HEK293T (cell line): ENCODE measurements at places on chromosomes 5 and 9.

DNA sequence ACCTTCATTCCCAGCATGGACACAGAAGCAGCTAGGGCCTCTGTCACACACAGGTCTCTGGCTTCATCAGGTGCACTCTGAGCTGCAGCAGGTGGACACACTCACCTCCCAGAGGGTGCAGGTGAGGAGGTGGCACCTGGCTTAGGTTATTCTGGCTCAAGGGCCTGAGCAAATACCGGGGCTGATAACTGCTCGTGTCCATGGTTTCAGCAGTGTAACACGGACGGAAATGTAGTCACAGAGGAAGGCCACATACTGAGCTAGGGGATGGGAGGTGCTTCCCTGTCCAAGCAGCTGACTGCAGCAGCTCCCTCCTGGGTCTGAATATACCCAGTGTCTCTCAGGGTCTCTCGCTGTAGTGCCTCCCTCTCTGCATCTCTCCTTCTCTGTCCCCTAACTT is 5.7 kb downstream of the PHF2 start:
- no peak for DNase-seq

GRCh38 chr9:121851641-121852091 is 200.2 kb downstream of the DAB2IP start:
- DNase-seq = no peak

DNA sequence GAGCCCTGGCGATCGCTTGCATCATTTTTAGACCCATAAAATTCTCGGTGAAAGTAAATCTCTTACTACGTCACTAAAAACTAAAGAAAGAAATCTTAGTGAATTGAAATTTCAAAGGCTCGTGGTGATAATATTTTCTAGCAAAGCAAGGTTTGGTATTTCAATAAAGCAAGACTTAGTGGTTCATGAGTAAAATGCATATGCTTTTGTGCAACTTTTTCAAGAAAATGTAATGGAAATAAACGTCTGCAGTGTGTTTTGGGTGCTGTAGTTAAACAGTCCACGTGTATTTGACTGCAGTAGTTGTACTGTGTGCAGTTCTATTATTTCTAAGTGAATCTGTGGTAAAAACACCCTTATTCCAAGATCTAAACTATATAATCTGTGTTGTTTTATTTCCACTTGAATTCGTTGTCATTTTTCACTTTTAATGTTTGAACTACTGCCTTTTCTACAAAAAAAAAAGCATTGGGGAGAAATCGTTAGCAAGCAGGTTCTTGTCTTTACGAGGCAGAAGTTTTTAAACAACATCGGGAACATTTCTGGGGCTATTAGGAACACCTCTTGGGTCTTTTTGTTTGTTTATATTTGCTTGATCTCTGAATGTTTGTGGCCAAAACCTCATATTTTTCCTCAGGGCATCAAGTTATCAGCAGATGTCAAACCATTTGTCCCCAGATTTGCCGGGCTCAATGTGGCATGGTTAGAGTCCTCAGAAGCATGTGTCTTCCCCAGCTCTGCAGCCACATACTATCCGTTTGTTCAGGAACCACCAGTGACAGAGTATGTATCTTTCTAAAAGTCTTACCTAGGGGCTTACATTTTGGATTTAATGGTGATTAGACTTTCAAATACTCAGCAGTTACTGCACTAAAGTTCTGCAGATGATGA is 960 bp downstream of the SECISBP2 start:
- DNase-seq = no peak

DNA sequence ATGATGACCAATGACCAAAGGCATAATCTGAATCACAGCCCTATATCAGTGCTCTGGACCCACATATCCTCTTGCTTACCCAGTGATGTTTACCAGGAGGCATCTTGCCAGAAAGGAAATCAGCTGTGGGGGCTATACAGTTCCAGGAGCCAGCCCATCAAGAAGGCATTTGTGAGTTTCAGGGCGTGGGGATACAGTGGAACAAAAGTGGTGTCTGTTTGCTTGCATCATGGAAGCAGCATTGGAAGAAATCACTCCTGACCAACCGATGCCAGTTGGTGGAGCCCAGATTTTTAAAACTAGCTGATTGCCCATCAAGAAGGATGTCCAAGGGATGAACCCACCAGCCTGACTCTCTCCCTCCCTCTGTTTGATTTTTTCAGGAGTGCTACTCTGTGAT is 106.5 kb upstream of the EGFLAM start:
- DNase-seq = no peak

DNA sequence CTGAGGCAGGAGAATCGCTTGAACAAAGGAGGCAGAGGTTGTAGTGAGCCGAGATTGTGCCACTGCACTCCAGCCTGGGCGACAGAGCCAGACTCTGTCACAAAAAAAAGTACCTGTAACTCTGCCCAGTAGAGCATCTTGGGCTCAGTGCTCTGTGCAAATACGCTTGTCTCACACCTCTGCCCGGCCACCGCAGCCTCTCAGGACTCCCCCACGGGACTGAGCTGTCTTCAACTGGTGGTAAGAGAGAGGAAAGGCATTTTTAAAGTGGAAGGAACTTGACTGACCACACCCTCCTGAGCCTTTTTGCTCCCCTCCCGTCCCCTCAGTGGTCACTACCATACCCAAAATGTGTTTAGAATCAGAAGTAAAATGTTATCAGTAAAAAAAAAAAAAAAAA is 174.3 kb upstream of the PIK3R1 start:
- DNase-seq = no peak

- no peak for DNase-seq
Measured at GRCh38 chr5:80191991-80192398, 63.9 kb downstream of the SERINC5 start.

GRCh38 chr9:78939311-78940065 is 632.3 kb upstream of the TLE4 start:
- DNase-seq = no peak

DNA sequence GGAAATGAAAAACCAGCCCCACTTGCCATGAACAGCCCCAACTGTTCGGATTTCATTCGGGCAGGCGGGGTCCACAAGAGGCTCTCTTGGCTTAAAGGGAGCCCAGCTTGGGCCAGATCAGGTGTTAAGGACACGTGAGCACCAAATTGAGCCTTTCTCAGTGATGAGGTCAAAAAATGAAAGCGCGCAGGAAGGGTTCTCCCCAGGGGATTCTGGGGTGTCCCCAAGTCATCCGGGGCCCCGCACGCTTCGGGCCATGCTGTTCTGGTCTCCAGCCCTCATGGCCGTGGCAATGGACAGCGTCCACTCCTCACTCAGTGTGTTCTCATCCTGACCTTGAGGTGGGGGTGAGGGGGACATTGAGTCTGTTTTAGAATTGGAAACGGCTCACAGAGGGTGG is 10.9 kb downstream of the AK1 start:
- DNase-seq = no peak

- no peak for DNase-seq
Measured at GRCh38 chr9:20940447-20941173, 90.8 kb downstream of the HACD4 start.

DNA sequence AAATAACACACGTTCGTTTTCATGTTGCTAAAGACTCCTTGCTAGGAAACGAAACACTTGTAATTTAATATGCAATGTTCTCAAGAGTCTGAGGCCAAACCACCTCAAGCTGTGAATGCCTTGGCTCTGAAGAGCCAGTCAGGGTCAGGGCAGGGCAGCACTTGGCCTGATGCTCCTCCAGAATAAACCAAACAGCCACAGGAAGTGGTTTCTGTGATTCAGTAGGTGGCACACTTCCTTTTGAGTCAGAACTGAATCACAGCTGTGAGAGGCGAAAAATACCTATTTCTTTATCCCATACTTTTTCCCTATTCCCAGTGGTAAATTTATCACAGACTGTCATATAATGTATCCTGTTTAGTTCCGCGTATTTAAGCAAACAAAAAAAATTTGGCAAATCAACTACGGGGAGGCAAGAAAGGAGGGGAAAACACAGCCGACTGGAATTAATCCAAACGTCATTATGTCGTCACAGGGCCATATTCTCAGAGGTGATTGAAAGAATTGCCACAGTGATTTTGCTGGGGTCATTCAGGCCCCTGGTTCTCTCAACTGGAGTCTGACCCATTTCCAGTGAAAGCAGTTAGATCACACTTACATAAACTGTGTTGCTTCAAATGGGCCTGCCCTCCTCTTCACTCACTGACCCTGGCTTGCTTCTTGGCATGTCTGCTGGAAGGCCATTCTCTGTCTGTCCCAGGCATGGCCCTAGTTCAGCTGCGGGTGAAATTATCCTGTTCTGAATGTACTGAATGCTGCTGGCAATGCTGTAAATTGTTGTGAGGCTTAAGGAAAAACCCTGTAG is 71.2 kb downstream of the ARRDC3 start:
- peak; percentile 23 for DNase-seq

GRCh38 chr9:120689860-120690259 is 24.4 kb downstream of the MEGF9 start:
- DNase-seq = peak; percentile 15

DNA sequence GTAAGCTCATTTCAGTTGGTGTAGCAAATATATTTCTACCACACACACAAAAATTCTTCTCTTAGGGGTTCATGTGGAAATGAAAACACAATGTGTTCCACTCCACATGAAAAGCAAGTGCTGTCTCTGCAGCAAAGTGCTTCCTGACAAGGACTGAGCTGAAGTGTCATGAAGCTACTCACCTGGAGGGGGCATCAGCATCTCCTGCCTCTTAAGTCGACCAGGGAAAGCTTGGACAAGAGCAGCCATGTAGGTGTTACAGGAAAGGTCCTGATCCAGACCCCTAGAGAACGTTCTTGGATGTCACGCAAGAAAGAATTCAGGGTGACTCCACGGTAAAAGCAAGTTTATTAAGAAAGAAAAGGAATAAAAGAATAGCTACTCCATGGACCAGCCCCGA is 62.8 kb downstream of the SV2C start:
- peak; percentile 45 for DNase-seq

GRCh38 chr9:13139641-13140171 is 139.8 kb downstream of the MPDZ start:
- no peak for DNase-seq
